ENCODE measurements at places on chromosomes 7 and 10. TPM values are rescaled to one million over a fixed set of nuclear protein-coding genes. Genes with fewer than 3 reads are reported as not detected.

DNA sequence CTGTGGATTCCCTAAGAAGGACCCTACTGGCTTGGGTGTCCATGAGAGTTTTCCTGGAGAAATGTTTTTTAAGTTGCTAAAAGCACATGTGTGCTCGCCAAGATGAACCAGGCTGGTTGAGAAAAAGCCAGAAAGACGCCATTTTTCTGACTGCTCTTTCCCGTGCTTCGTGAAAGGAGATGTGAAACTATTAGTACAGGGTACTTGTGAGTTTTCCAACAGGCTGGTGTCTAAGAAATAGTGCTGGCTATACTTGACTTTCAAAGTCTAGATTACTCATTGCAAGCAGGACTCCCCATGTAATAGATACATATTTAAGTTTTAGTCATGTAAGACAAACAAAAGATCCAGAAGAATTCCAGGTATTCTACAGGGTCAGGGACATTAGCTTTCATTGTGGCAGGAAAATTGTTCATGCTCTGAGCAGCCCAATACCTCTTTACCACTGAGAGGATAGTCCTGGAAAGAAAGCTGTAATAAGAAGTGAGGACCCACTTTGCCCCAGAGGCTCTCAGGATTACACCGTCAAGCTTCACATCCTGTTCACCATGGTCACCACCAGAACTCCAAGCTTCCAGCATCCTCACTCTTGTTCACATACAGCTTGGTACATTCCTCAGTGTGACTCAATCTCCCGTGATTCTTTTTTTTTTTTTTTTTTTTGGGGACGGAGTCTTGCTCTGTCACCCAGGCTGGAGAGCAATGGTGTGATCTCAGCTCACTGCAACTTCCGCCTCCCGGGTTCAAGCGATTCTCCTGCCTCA, 43.8 kb upstream of the ICA1 start:
- H3K27me3 ChIP-seq = peaks cover 4% of the 10 kb centered on the region
- no peak overlapping the region for H3K27ac ChIP-seq
- H3K4me1 ChIP-seq = no peaks in the 10 kb centered on the region
- no peak for DNase-seq
- H3K36me3 ChIP-seq = no peaks in the 10 kb centered on the region

- no peaks in the 10 kb centered on the region for H3K4me1 ChIP-seq
- no peak overlapping the region for H3K27ac ChIP-seq
- no peaks in the 10 kb centered on the region for H3K36me3 ChIP-seq
- DNase-seq = no peak
- H3K4me3 ChIP-seq = no peak overlapping the region
- H3K27me3 ChIP-seq = no peaks in the 10 kb centered on the region
These were observed 73.8 kb upstream of the FAM180A start for GRCh38 chr7:135822376-135822775.

- peaks cover 5% of the 10 kb centered on the region for H3K4me1 ChIP-seq
- no peak overlapping the region for H3K27ac ChIP-seq
- no peak overlapping the region for H3K4me3 ChIP-seq
- peaks cover 19% of the 10 kb centered on the region for H3K36me3 ChIP-seq
- no peak for DNase-seq
These were observed 113.3 kb downstream of the CYTH3 start for GRCh38 chr7:6159097-6159483.

- DNase-seq = no peak
- no peak overlapping the region for H3K27ac ChIP-seq
- H3K27me3 ChIP-seq = no peaks in the 10 kb centered on the region
- H3K36me3 ChIP-seq = peaks cover 17% of the 10 kb centered on the region
- H3K4me1 ChIP-seq = no peaks in the 10 kb centered on the region
These were observed 7.0 kb upstream of the FUOM start for GRCh38 chr10:133364645-133365431.

C10orf67 gene
- total RNA-seq = 0.18 TPM

GRCh38 chr7:99112097-99112496, 31.8 kb downstream of the SMURF1 start:
- no peaks in the 10 kb centered on the region for H3K27me3 ChIP-seq
- DNase-seq = no peak
- no peak overlapping the region for H3K27ac ChIP-seq
- no peak overlapping the region for H3K4me3 ChIP-seq

- H3K27me3 ChIP-seq = no peaks in the 10 kb centered on the region
- H3K36me3 ChIP-seq = no peaks in the 10 kb centered on the region
- no peak overlapping the region for H3K4me3 ChIP-seq
- H3K27ac ChIP-seq = no peak overlapping the region
- no peaks in the 10 kb centered on the region for H3K4me1 ChIP-seq
These were observed 274.4 kb downstream of the THSD7A start for GRCh38 chr7:11557627-11558026.

- DNase-seq = no peak
- no peak overlapping the region for H3K4me3 ChIP-seq
- H3K27me3 ChIP-seq = no peaks in the 10 kb centered on the region
- no peak overlapping the region for H3K27ac ChIP-seq
- H3K4me1 ChIP-seq = peaks cover 34% of the 10 kb centered on the region
These were observed 26.7 kb downstream of the VCL start for GRCh38 chr10:74024600-74024999.

DNA sequence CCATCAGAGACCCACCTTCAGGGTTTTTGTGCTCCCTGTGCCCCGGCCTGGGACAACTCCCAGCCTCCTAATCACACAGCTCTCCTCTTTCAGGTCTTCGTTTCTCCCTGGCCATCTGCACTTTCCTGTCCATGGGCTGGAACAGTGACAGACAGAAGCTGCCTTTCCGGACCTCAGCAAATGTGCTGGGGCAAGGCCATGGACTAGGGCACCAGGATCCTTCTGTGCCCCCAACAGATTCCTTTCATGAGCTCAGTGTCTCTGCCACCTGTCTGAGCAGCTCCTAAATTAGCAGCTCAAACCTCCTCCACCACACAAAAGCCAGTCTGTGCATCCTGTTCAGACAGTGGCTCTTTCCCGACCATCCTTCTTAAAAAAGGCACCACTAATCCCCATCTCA, 41.9 kb upstream of the FRMD4A start:
- H3K36me3 ChIP-seq = peaks cover 2% of the 10 kb centered on the region
- no peaks in the 10 kb centered on the region for H3K4me1 ChIP-seq
- H3K27ac ChIP-seq = no peak overlapping the region
- H3K27me3 ChIP-seq = peaks cover 23% of the 10 kb centered on the region

ZNF467 gene
- 0.10 TPM for total RNA-seq

HOXA10 gene
- not detected for total RNA-seq

DNA sequence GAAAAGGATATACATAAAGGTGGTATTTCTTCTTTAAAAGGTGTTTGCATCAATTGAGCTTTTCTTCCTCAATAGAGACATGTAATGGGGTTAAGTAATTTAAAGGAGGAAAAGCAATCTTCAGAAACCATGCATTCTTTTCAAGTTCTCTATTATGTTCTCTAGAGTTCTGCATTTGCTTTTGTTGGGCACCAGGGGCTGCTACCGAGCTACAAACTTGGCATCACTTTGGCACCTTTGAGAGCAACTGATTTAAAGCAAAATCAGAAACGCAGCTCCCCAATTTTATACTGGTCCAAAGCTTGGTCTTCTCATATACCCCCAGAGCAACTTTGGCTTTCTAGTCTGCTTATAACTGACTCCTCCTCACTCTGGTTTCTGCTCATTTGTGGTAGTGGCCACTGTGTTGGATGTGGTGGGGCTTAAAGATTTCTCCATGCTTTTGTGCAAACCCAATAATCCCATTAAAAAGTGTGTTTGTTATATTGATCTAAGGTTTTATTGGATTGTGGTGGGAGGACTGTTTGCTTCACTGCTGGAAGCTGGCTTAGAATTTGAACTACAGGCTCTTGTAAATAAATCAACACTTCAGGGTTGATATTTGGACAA, 712.1 kb downstream of the PHTF2 start:
- H3K27ac ChIP-seq = no peak overlapping the region
- no peak for DNase-seq
- no peaks in the 10 kb centered on the region for H3K36me3 ChIP-seq
- H3K27me3 ChIP-seq = no peaks in the 10 kb centered on the region

Measured in activated T-helper 1 cell treated with anti-CD3 and anti-CD28 coated beads, Interleukin-12 subunit alpha, Interleukin-12 subunit beta, Interleukin-2, Interleukin-4 antibody, amounts not matched to agents 30 ng/mL and 10 ng/mL and 1 ng/mL, durations not matched to agents 14 hours and 24 hours and 36 hours (primary cell).